ENCODE measurements at places on chromosomes 4 and X.

- DNase-seq, result no peak
Measured at GRCh38 chr4:184424993-184425758, 49.2 kb downstream of the IRF2 start.

DNA sequence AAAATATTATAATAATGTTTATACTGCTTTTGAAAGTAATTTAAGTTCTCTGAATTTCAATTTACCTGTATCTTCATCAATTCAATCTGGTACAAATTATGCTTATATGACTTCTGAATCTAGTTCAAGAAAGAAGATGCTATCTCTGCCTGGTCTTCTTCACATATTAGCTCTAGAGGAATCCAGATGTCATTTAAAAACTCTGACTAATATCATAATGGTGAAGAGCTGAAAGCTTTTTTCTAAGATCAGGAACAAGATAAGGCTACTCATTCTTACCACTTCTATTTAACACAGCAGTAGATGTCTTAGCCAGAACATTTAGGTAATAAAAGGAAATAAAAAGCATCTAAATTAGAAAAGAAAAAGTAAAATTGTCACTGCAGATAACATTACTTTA lies 636.1 kb downstream of the ARAP2 start:
- DNase-seq, result no peak

DNA sequence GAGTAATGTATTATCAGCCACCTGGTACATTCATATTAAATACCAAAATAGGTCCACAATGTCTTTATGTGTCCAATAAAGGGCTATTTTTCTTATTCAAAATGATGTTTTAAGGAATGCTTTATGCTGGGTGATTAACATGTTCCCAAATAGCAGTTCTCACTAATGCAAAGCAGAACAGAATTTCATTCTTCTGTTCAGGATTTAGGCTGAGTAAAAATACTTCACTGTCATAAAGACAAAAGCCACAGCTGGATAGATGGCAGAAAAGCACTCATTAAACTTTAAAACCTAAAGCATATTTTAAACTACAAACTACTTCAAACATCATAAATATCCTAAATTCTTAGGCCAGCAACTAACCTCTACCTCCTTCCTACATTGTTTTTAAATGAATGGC lies 244.0 kb downstream of the TMA16 start:
- no peak for DNase-seq

DNA sequence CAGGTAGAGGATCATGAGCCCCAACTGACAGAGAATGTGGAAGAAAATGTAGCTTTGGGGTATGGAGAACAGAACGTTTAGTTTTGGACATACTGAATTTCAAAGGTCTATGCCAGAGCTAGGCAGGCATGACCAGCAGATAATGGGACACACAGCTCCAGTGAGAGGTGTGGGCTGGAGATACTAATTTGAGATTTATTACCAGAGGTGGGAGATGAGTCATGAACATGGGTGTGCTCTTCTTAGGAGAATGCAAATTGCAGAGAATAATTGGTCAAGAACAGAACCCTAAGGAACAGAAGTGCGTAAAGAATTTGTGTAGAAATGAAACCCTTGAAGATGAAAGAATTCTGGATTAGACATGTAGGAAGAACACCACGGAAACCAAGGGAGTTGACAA lies 125.2 kb downstream of the PACRGL start:
- no peak for DNase-seq

DNA sequence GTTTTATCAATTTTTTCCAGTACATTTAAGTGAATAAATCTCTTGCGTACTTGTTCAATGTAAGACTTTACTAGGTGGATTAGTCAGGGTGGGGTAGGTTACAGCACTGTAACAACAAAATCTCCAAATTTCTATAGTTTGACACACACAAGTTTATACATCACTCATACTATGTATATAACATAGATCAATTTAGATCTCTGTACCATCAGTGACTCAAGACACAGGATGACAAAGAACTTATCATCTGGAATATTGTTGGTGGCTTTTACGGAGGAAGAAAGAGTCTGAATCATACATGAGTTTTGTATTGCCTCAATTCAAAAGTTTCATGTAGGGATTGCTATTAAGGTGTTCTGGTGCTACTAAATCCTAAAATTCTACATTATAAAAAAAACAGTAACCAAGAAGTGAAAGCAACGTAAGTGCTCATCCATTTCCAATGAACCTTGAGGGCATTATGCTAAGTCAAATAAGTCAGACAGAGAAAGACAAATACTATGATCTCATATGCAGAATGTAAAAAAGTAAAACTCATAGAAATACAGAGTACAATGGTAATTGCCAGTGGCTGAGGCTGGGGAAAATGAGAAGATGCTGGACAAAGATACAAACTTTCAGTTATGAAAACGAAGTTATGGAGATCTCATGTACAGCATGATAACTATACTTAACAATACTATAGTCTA lies 98.0 kb upstream of the DKK2 start:
- DNase-seq, result no peak

DNA sequence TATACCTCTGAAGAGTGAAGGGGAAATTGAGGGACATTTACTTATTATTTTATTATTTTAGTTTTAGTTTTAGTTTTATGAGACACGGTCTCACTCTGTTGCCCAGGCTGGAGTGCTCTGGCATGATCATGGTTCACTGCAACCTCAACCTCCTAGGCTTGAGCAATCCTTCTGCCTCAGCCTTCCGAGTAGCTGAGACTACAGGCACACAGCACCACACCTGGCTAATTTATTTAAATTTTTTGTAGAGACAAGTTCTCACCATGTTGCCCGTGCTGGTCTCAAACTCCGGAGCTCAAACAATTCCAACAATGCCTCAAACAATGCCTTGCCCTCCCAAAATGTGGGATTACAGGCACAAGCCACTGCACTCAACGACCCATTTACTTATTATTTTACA lies 68.4 kb upstream of the BMP2K start:
- DNase-seq, result no peak

- no peak for DNase-seq
Measured at GRCh38 chr4:75819121-75819520, 83.1 kb downstream of the PPEF2 start.

GRCh38 chr4:8284391-8284790 lies 14.8 kb downstream of the HTRA3 start:
- no peak for DNase-seq

DNA sequence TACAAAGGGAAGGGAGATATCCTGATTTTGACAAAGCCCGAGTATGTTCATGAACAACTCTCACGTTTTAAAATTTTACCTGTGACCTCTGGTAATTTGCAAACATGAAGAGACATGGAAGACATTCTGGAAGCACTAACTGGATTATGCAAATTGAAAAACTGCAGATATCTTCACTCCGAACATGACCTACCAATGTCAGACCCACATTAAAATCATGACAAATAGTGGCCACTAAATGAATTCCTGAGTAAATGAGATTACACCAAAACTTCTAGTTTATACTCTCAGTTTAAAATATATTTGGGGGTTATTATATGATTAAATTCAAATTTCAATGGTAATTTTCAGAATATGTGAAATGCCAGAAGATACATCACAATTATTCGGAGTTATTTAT lies 19.9 kb upstream of the CBR4 start:
- no peak for DNase-seq

- DNase-seq, result no peak
Measured at GRCh38 chrX:23788521-23788920, 5.5 kb downstream of the SAT1 start.

DNA sequence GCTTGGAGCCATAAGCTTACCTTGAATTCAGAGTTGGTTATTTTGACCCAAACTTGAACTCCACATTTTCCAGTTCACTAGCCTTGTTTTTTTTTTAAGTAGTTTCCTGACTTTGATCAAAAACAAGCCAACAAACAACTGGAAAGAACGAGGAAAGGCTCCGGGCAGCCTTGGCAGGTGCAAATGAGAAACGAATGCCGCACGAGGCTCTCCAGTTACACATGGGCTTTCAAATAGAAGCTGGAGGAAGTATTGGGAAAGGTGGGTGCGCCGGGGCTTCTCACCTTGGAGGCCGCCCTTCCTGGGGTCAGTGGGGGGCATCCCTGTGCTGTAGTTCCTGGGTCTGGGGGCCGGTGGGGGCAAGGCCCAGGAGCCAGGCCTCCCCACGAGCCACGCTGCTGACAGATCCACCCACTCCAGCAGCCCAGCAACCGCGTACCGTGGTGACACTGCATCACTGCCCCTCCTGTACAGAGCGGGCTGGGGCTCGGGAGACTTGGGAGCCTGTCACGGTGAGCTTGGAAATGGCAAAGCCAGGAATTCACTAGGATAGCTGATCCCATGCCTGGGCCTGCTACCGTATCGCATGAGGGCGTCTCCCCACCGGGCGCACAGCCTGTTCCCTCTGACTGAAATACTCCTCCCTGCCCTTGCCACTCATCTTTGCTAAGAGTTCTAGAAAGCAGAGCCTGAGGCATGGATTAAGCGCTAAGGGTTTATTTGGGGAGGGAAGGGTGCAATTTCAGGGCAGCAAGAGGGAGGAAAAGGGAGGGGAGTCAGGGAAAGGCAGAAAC lies 50.9 kb upstream of the ADRA2C start:
- DNase-seq, result no peak

DNA sequence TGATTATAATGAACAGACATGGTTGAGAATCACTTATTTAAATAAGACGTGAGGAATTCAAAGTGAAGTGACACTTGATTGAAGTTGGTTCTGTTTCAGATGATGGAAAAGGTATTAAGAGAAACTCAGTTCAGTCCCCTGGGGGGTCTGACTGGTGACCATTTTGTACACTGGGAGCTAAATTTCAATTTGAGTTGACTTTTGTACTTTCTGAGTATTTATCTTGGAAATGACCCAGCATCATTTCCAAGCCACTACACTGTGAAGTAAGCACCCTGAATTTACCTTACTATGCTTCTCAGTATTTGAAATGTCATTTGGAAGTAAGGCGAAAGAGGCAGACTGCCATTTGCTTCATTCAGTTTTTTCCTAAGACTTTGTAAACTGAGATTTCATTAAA lies 73.4 kb downstream of the CNOT6L start:
- DNase-seq, result no peak

- DNase-seq, result no peak
Measured at GRCh38 chr4:125091-125771, 930 bp downstream of the ZNF718 start.

DNA sequence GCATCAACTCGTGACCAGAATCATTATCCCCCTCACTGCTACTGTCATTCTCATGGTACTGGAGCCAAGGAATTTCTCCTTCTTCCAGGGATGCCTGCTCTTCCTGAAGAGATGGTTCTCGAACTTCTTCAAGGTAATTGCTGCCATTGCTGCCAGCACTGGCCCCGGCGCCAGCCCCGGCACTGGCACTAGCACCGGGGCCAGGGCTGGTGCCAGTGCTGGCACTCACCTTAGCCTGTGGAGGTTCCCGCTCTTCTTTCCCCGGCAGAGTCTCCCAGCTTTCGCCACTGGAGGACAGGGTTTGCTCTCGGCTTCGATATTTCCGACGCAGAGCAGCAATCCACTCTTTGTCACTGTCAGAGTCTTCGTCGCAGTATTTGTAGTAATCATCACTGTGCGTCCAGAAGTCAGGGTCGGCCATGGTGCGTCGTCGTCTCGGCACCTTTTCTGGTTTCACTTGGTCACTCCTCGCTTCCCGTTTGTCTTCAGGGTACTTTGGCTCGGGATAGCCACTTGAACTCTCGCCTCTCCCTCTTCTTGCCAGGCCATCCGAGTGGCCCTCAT lies 3.4 kb downstream of the PJA1 start:
- no peak for DNase-seq

GRCh38 chrX:18886344-18887161 lies 97.4 kb downstream of the PHKA2 start:
- peak; percentile 19 for DNase-seq

- DNase-seq, result no peak
Measured at GRCh38 chr4:140137671-140138070, 16.3 kb downstream of the MAML3 start.

DNA sequence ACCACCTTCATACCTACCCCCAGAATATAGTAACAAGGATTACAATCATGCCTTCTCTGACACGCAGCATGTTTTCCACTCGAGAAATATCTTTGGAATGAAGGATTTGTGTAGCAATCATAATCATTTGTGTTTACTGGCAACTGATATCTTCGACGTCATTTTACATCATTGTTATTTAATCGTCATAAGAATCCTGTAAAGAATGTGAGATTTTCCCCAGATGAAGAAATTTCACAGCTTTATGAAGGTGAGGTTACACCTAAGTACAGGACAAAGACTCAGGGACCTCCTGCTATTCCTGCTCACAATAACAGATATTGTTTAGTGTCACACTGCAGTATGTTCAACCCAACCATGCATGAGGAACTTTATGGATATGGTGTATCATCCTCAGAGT lies 198.2 kb upstream of the LDB2 start:
- DNase-seq, result no peak

DNA sequence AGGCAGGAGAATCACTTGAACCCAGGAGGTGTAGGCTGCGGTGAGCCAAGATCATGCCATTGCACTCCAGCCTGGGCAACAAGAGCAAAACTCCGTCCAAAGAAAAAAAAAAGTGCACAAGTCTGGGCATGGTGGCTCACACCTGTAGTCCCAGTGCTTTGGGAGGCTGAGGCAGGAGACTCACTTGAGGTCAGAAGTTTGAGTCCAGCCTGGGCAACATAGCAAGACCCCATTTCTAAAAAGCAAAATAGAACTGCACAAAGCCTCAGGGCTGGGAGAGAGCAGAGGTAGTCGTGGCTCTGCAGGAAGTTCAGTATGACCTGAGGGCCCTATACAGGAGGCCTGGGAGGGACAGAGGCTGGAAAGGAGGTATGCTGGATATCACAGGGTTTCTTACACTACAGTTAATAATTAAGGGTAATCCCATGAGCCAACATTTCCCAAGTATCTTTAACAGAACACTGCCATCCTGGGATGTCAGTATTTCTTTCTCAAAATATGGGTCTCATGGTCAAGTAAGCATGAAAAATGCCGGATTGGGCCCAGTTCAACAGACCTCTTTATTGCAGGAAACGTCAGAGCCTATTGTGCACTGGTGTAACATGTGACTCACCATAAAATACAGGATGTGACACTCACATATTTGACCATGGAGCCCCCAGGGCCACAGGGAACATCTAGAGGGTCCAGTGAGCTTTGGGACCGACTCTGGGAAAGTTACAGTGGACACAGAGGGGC lies 37.8 kb downstream of the ACSL1 start:
- DNase-seq, result no peak

- DNase-seq, result no peak
Measured at GRCh38 chr4:16238327-16238726, 12.1 kb upstream of the TAPT1 start.

DNA sequence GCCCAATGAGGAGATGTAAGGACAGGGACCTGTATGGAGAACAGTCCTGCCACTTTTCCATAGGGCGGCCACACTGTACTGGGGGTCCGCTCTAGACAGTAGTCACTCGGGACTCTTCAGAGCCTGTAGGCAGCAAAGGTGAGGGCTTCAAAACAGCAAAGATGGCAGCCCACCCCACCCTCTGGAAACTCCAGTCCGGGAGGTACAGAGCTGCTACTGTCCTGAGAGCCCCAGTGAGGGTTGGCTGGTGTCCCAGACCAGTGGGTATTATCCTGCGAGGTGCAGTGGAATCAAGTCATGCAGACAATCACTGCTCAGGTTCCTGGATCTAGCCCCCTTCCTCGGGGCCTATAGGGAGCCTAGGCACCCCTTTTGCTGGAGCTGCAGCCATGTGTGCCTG lies 784.6 kb upstream of the GRID2 start:
- no peak for DNase-seq

- DNase-seq, result no peak
Measured at GRCh38 chr4:77805840-77806239, 13.3 kb downstream of the CNOT6L start.

- peak; percentile 47 for DNase-seq
Measured at GRCh38 chr4:153652051-153652784, 31.9 kb upstream of the TLR2 start.

All from stimulated activated effector memory CD8-positive, alpha-beta T cell treated with anti-CD3 and anti-CD28 coated beads, Interleukin-12 subunit alpha, Interleukin-12 subunit beta, amount 100 ng/mL, for 72 hours (primary cell).